Activated CD4-positive, alpha-beta T cell treated with anti-CD3 and anti-CD28 coated beads for 24 hours (primary cell): ENCODE measurements at places on chromosomes 6 and 20.

DNA sequence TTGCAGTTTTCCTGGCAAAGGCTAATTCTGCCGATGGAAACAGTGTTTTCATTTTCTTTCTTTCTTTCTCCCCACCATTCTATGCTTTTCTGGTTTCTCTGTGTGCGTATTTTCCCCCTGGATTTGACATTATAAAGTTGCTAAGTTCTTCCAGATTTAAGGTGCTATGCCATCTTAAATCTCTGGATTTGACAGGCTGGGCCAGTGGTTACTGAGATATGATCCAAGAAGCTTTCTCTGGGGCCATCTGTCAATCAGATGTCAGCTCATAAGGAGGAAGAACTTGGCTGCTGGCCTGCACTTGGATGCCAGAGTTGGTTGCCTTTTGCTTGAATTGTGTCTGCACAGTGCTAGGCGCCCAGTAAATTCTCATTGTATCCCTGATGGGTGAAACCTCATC is 39.7 kb downstream of the SLC2A10 start:
- DNase-seq, result no peak

GRCh38 chr6:14088600-14089192 is 28.9 kb upstream of the CD83 start:
- DNase-seq, result no peak

DNA sequence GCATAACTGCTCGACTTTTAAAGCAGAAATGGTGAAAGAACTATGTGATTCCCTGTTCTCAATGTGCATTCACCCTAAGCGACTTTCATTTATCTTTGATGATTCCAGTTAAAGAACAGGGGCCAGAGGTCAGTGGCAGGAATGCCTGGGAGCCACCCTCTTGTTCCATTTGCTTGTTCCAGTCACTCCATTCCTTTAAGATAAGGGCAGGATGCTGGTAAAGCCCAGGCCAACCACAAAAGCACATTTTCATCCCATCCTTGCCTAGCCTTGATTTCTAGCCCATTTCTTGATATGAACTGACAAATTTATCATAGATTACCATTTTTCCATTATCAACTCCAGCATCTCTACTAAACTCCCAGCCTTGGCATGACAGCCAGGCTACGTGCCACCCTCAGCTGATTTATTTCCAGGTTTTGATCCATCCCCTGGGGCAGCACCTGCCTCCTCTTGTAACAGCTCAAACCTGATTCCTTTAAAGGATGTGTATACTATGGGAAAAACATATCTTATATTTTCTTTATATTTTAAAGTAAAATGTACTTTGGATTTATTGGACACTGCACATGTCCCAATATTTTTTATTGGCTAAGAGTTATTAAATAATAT is 19.2 kb downstream of the HMGN3 start:
- no peak for DNase-seq

DNA sequence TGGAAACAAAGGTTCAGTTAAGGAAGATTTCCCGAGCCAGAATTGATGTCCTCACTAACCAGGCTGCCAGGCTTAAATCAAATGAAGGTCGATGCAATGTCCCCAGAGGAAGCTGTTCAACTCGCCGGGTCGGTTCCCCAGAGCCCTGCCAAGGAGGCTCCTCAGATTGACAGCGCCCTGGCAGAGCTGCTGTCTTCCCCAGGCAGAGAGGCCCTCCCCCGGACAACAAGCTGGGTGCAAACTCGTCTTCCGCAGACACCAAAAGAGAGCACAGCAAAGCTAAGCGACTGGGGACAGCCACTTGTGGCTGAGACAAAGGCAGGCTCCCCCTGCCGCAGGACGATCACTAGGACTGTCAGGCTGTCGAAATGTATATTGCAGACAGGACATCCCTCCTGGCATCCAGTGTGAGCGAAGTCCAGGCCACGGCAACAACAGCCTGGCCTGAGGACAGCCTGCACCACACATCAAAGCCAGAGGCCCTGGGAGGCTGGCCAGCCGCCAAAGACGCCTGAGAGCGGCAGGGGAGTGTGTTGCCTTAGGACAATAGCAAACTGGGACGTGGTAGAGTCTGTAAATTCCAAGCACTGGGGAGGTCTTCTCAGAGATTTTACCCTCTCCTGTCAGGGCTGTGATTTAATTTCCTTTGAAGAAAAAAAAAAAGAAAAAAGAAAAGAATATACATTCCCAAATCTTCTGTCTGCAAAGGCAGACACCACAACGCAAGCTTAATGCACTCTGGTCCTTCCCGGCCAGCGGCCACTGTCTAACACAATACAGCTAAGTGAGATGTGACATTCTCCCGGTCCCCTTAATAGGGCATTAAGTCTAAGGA is 99.1 kb downstream of the HIVEP2 start:
- no peak for DNase-seq

GRCh38 chr20:40006168-40006860 is 682.7 kb downstream of the MAFB start:
- DNase-seq, result no peak

DNA sequence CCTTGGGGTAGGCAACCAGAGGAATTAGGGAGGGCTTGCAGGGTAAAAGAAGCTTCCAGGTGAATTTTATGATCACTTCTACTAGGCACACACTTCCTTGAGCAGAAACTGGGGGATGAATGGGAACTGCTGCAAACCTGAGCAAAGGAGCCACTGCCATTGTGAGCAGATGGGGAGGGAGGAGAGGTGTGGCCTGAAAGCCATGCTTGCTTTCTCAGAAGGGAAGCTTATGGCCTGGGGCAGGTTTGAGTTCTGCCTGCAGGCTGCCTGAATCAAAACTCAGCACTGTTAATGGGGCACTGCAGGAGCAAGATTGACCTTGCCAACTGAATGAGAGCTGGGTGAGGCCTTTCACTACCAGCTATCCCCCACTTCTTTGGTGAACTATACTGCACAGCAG is 328.1 kb downstream of the NKAIN2 start:
- DNase-seq, result no peak

GRCh38 chr6:136438441-136438840 is 111.8 kb downstream of the MAP7 start:
- no peak for DNase-seq
